Stimulated activated CD4-positive, alpha-beta T cell treated with anti-CD3 and anti-CD28 coated beads, Interleukin-2, amount 100 ng/mL, for 24 hours (primary cell): ENCODE measurements at places on chromosomes 13 and 19.

DNA sequence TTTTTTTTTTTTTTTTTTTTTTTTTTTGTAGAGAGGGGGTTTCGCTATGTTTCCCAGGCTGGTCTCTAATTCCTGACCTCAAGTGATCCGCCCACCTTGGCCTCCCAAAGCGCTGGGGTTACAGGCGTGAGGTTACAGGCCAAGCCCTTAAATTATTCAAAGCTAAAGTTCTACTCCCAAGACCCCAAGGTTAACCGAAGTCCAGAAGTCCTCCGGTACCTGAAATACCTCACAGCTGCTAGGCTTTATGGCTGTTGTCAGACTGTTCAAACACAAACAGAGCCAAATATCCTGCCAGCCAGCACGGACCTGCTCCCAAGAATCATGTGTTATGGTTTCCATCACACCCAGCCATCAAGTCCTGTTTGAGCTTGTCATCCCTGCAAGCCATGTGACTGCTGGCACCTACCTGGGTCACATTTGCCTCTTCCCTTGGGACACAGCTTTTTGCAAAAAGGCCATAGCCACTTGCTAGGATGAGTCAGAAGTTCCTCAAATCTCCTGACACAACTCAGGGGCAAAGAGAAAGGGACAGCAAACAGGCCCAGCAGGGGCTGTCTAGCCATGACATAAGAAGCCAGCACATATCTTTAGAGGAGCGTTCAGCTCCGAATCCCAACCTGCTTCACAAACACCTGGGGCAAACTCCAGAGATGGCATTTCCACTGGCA is 129.9 kb downstream of the FOXO1 start:
- no peak for DNase-seq

DNA sequence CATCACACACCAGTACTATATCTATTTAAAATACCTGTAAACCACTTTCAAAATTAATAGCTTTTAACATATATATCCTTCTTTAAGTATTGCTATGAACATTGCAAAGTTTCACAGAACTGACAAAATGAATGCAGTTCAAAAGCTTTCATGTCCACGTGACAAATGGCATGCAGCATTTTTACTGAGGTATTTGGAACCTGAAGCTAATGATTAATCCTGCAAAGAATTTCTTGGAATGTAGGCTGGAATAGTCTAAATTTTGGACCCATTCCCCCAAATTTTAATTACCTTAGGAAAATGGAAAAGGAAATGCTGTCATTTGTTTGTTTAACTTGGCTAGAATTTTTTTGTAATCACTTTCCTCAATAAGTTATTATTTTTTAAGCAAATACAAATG is 423.8 kb upstream of the GPC6 start:
- DNase-seq: no peak

- DNase-seq: no peak
Measured at GRCh38 chr13:27979765-27980279, 8.7 kb downstream of the URAD start.

GRCh38 chr13:25186187-25186586 is 14.1 kb upstream of the AMER2 start:
- DNase-seq: no peak

DNA sequence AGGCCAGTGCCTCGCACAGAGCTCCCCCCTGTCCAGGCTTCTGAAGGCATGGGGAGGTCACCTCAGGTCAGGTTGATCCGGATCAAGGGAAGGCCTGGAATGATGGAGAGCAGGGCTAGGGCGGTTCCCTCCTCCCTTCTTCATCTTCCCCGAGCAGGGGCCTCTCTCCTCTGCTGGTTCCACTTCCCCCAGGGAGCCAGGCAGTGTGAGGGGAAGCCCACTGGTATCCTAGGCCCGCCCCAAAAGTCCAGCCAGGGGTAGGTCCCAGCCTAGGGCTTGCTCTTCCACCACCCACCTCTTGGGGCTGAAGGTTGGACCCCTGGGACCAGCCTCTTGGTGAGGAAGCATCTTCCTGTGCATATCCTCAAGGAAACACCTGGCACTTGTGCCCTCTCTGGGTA is 16.4 kb upstream of the PRR19 start:
- DNase-seq: no peak

DNA sequence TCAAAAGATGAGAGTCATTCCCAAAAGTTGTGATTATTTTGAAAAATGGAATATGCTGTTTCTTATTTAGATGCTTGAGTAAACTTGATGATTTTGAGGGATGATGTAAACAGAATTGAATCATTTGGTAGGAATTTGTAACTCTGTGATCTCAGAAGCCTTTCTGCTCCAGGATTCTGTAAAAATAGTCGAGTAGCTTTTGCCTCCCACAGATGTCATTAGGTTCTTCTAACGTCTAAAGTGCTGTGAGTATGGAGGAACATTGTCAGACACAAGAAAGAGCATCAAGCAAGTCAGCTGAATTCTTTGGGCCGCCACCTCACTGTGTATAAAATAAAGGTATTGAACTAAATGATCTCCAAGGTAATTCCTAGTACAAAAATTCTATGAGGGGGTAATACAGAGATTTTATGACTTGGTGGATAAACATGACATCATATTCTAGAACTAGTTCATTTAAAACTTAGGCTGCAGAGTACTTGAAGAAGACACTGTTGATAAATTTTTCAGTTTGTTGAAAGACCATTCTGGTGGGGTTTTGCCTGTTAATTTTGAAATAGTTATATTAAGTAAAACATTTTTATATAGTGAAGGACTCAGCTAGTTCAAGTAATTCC is 1.4 kb upstream of the GPR183 start:
- no peak for DNase-seq

DNA sequence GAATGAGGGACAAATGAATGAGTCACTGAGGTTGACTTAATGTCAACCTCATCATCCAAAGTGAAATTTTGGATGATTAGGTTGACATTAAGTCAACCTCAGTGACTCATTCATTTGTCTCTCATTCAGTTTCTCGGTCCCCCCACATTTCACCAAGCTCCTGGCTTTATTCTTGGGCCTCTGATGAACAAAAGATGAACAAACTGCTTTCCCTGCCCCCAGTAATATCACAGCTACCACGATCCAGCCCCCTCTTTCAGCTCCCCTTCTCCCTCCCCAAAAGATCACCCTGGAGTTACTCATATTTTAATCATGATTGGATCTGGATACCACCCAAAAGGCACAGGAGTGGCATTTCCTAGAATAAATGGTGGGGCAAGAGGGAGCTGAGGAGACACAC is 10.8 kb downstream of the CEACAM18 start:
- peak; percentile 24 for DNase-seq

DNA sequence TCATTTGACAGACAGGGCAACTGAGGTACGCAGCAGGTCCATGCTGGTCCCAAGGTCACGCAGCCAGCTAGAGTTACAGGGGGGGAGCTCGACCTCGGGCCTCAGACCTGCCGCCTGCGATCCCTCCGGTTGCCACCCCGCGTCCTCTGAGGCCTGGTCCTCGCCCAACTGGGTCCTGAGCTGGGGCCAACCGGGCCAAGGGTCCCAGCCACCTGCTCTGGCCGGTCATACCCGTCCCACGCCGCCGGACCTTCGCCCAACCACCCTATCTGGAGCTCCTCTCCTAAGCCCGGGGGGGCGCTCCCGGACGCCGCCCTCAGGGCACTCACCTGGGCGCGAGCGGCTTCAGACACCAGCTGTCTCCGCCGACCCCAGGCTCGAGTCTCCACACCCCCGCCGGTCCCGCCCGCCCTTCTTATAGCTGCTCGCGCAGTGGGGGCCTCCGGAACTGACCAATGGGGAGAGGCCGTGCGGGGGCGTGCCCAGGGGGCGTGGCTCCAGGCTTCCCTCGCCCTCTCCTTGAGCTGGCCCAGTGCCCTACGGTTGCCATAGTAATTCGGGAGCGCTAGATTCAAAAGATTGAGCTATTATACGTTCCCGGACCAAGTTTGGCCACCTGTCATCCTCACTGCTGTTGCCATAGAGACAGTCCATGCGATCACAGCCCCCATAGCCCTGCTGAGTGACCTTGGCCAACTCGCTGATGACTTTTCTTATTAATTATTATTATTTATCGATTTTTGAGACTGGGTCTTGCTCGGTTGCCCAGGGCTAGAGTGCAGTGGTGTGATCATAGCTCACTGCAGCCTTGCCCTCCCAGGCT is at the start of gene PLIN5:
PLIN5 (minus strand) TSS at position 389 of the 823 bp plus-strand sequence. CDS start 1,150 bp downstream, outside the sequence.
- DNase-seq: peak; percentile 61
